ENCODE measurements at places on chromosomes 4 and X.

GRCh38 chr4:11312389-11312788, 116.3 kb downstream of the HS3ST1 start:
- DNase-seq: no peak

GRCh38 chr4:183852910-183853547, 52.1 kb upstream of the STOX2 start:
- DNase-seq: no peak

DNA sequence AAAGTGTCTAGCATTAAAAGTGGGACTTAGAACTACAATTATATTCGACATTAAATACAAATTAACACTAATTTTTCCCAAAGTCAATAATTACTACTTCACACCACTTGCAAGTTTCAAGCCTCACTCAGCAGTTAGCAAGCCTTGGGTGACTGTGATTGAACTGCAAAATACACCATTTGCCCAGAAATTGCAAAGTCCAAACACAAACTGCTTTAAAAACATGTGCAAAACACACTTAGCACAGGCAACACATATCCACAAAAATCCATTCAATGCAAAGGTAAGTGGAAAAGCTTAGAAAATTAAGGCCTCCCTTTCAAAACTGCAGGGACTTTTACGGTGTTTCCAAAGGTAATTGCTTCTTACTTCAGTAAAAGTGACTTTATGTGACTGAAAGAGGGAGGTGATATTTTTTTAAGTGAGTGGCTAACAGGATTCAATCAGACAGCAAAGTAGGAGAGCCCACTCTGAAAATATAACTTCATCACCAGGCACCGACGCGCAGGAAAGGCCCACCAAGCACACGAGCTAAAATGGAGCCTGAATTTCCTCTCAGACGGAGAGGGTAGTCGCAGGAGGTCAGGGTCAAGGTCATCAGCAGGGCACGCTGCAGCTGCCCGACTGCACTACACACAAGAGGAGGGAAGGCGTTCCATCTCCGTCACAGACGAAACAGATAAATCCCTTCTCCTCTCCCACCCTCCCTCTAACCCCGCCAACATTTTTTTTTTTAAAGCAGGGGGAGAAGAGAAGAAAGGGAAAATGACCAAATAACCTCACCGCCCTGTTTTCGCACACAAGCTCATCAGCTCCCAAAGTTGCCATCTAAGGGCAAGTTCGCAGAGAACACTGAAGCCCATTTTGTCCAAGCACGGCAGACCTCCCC, 3.1 kb downstream of the ZNF827 start:
- no peak for DNase-seq

DNA sequence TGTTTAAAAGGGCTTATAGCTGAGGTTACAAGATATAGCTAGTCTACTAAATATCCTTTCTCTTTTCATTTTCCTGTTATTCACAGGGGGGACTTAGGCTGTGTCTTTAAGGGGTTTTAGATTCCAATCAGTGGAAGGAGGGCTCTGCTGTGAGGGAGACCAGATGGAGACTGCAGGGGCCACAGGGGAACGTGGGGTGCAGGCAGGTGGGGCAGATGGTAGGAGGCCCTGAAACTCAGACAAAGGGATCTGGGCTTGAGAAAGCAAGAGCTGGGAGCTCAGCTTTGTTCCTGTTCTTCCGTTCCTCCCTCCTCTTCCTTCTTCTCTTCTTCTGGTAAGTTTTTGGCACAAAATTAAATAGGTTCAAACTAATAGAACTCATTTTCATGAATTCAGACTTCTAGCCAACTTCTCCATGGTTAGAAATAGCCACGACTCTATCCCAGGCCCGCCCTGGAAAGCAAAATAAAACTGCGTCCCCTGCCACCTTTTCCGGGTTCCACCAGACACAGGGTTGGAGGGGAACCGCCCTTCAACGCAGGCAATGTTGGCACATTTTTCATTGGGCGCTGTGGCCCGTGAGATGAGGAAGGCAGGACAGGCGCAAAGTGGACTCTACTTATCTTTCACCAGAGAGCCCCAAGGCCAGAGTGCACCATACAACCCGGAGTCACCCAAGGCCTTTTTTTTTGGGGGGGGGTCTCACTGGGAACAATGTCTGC, 3.5 kb upstream of the TMSB4X start:
- DNase-seq: peak; percentile 47

GRCh38 chr4:78962597-78963115, 23.4 kb upstream of the PAQR3 start:
- no peak for DNase-seq

DNA sequence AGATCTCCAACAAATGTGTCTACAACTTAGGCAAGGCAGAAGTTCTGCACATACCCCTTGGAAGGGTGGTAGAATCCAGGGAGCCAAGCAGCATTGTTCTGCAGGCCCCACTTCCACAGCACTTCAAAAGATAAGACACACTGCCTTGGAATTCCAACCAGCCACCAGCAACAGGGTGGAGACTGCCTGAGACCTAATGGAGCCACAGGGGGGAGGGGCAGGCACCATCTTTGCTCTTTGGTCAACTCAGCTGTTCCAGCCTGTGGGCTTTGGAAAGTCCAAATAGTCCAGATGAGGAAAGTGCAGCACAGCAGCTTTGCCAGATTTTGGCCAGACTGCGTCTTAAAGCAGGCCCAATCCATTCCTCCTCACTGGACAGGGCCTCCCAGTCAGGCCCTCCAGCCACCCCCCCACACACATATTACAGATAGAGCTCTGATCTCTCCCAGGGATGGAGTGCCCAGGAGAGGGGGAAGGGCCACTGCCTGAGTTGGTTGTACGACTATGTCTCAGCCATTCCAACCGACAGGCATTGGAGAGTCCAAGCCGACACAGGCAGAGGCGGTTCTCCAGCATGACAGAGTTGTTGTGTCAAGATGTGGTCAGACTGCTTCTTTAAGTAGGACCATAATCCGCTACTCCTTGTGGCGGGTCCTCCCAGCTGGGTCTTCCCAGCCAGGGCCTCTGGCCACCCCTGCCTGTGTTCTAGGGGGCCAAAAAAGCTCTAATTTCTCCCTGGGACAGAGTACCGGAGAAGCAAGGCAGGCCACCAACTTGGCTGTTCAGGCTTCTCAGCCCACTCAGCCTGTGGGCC, 42.5 kb upstream of the ANTXR2 start:
- no peak for DNase-seq

DNA sequence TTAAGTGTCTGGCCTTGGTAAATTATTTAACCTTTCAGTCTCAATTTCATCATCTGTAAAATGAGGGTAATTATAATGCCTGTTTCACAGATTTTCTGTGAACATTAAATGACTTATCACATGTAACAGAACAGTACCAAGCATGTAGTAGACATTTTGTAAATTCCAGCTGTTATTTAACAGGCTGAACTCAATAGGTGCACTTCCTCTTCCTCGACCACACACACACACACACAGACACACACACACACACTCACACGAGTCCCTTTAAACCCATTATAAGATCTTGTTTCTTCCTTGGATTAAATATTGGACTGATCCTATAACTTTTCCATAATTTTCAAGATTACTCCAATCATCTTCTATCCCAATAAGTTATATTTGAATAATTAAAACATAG, 53.4 kb upstream of the COL25A1 start:
- no peak for DNase-seq

GRCh38 chr4:83536362-83537272, 709 bp downstream of the GPAT3 start:
- no peak for DNase-seq

DNA sequence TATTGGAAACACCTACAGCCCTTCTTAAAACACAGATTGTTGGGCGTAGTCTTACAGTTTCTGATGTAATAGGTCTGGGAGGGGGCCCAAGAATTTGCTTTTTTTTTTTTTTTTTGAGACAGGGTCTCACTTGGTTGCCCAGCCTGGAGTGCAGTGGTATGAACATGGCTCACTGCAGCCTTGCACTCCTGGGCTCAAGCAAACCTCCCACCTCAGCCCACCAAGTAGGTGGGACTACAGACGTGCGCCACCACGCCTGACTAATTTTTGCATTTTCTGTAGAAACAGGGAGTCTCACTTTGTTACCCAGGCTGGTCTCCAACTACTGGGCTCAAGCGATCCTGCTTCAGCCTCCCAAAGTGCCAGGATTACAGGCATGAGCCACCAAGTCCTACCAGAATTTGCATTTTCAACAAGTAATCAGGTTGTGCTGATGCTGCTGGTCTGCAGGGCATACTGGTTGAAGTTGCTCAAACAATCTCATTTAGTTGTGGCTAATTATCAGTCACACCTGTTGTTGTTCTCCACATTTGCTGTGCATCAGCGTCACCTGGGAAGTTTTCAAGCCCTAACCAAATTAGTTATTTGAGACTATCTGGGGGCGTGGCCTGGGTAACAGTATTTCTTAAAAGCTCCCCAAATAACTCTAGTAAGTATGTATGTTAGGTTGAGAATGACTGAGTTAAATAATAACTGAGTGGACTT, 14.0 kb downstream of the TMEM154 start:
- no peak for DNase-seq

DNA sequence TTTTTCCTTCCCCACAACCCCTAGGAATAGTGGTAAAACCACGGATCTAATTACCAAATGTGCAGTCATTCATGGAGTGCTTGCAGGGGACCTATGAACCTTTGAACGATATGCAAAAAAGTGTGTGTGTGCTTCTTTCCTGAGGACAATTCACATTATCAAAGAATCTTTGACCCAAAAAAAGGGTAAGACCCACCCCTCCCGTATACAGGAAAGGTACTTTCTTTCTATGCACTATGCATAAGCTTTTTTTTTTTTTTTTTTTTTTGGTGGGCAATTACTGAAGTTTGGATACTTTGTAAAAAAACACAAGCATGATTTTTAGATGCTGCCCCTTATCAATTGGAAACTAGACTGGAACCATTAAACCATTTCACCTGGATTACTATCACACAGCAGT, 31.4 kb downstream of the SPRY1 start:
- no peak for DNase-seq

DNA sequence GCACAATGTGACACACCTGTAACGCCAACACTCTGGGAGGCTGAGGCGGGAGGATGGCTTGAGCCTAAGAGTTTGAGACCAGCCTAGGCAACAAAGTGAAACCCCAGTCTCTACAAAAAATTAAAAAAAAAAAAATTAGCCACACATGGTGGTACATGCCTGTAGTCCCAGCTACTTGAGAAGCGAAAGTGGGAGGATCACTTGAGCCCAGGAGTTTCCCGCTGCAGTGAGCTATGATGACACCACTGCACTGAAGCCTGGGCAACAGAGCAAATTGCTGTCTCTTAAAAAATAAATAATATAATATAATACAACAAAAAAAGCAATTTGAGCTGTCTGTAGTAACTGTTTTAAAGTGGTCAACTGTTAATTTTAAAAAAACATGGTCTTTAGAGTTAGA, 13.2 kb downstream of the SPOCK3 start:
- no peak for DNase-seq

DNA sequence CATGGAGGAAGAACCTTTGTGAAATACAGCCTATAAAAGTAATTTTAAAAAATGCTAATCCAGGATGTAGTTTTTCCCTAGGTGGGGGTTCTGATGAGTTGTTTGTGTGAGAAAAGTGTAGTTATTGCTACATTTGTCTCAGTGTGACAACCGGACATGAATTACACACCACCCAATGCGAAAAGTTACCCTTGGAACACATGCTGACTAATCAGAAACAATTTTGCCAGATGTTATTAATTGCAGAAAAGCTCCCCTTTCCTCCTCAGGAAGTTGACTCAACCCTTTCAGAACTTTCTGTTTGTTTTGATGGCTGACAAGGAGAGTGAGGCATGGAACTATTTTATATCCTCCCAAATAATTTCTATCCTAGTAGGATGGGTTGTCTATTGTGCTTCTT, 38.1 kb upstream of the EDA2R start:
- DNase-seq: no peak

- no peak for DNase-seq
These were observed at the start of gene RAB33A for GRCh38 chrX:130171446-130172126. TSS of gene RAB33A (plus strand) at chrX:130171962. CDS start at chrX:130172063, 101 bp downstream.

DNA sequence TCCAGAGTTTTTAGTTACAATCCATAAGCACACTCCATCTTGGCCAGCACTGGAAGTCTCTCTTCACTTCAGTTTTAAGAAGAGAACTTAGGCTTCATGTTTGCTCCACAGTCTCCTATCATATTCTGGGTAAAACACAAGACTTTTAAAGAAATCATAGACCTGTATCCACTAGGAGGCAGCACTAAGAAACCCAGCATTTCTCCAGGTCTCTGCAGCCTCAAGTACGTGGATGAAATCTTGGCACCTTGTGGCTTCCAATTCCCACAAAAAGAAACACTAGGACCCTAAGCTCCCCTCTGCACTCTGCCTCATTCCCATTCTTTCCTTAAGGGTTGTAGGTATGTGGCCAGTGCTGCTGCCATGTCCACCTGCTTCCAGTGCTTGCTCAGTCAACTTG, 367.3 kb upstream of the CASK start:
- no peak for DNase-seq

GRCh38 chr4:65924843-65925242, 254.6 kb upstream of the EPHA5 start:
- no peak for DNase-seq

GRCh38 chrX:816411-816810, 185.8 kb downstream of the SHOX start:
- no peak for DNase-seq

DNA sequence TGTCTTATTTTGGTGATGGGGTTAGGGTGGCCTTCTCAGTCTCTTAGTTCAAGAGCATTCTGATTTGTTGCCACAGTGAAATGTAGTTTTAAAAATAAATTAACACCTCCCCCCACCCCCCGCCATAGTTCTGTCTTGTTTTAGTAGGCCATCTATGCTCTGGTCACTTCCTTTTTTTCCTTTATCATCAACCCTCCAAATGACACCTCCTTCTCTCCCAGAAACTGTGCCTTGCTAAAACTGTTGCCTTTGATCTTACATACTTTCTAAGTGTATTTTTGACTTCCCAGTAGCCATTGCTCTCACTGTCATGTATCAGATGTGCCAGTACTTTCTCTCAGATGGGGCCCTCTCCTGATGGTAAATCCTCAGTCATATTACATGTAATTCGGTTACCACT, 14.5 kb upstream of the NDUFC1 start:
- no peak for DNase-seq

- no peak for DNase-seq
These were observed 39.4 kb downstream of the PPM1K start for GRCh38 chr4:88244816-88245579.

- DNase-seq: no peak
These were observed 23.2 kb downstream of the GEMIN8 start for GRCh38 chrX:14006540-14006939.

DNA sequence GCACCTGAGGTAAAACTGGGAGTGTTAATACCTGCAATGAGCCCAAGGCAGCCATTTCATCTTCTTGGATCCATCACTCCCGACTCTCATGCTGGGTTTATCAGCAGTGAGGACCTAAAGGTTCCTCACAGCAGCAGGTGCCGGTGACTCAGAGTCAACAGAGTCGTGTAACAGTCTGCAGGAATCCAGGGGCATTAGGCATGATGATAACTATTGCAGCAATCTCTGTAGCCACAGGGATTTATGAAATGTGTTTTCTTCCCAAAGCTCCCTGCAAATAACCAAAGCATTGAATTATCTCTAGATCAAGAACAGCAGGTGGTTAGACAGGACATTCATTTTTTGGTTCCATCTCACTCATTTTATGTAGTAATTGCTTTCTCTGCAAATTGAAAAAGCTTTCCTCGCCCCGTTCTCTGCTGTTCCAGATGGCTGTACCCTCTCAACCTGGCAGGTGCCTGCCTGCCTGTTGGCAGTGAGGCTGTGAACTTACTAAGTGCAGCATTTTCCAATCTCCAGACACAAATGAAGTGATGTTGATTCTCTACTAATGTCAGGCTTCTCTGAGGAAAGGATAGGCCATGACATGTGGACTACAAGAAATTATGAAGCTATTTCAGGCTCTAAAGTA, 48.1 kb upstream of the TSPAN7 start:
- DNase-seq: no peak
